ENCODE measurements at places on chromosomes 4 and X.

- DNase-seq: peak; percentile 0
Measured at GRCh38 chrX:77564823-77565222, 117.6 kb downstream of the FGF16 start.

GRCh38 chr4:162498168-162498567, 334.4 kb upstream of the FSTL5 start:
- DNase-seq: no peak

DNA sequence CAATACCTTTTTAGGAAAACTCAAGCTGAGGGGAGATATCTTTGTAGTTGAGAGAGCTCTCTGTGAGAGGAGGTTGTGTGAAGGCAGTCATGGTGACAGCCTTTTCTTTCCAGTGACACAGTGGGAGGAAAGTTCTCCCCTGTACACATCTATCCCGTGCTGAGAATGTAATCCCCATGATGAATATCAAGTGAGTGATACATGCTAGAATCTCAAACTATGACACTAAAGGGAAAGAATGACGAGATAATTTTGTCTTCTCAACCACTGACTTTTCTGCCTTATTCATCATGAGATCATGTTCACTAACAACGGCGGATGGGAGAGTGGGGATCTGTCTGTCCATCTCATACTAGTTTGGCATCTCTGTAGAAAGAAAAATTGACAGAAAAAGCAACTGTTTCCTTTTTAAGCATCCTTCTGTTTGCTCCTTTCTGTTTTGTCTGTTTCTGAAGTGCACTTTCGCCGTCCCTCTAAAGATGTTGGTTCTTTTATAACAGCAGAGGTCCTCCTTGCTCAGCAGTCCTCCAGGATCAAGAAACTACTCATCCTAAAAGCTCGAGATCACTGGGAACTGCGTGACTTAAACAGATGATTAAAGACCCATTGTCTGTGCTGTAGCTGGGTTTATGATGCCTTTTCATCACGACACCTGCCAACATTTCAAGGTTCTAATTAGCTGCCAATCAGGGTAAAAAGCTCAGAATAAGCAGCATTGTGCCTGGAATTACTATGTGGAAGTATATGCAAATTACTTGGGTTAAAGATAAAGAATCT, 137.6 kb downstream of the DCK start:
- peak; percentile 82 for DNase-seq

DNA sequence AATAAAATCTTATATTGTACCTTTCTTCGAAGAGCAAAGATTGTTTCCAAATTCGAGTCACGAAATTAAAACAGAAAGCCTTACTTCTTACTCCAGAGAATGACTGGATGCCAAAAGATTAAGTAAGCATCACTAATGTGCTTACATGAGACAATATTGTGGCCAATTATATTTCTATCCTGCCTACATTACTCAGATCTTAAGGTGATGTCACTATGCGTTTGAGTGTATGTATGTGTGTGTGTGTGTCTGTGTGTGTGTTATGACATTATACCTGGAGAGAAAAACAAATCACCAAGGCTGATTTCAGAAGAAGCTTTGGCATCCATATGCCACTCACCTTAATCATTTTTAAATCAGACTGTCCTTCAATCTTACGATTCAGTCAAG, 556.3 kb downstream of the PPARGC1A start:
- DNase-seq: no peak

DNA sequence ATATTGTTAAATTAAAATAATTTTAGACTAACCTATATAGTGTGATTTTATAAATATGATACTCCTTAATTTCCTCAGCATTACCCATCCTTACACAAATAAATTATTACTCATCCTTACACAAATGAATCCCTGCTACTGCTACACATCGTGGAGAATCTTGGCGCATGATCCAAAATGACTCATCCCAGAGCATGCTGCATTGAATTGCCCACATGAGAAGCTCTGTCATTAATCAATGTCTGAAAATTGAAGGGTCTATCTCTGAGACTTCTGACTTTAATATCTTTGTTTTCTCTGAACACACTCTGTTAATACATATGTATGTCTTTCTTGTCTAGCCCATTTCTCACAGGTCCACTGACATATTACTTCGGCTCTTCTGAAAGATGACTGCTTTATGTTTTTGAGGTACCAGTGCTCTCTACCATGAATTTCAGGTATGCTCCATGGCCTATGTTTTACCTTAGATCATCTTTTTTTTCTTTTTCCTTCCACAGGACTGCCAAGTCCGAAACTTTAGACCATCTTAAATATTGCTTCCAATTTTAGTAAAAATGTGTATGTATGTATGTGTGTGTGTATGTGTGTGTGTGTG, 15.7 kb upstream of the DUSP21 start:
- peak; percentile 87 for DNase-seq

- DNase-seq: no peak
Measured at GRCh38 chr4:33881176-33881575, 2363.1 kb downstream of the ARAP2 start.

DNA sequence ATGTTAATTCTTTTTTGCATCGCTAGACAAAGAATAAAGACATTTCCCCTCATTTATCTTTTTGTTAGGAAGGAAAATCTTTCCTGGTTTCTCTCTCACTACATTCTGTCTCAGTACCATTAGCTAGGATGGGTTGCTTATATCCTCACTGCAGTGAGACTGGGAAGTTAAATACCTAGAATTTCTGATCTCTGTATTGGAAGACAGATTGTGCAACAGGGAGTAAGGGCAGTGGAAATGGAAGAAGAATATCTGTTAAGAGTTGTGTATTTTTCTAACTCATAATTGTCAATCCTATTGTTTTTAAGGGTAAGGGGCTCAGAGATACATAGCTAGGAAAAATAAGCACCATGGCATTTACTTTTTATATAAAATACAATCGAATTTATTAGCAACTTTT, 19.6 kb downstream of the PTPN13 start:
- no peak for DNase-seq

DNA sequence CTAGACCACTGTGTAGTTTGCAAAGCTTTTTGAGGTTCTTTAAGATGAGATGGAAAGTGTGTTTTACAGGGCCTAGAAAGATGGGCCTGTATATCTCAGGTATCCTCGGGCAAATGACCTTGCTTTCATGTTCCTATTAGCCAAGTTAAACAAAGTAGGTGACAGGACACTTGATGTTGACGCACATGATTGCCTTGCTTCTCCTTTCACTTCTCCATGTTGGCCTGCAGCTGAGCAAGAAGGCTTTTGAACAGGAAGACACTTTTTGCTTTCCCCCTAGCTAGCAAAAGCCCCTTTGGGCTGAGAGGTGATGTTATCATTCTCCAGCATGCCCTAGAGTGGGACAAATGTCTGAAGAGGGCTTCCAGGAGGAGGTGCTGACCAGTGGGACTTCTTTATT, 202.1 kb downstream of the GPC3 start:
- no peak for DNase-seq

GRCh38 chrX:56853436-56853835, 124.4 kb downstream of the NBDY start:
- no peak for DNase-seq

GRCh38 chr4:76105652-76106051, 31.1 kb downstream of the ART3 start:
- DNase-seq: no peak

- DNase-seq: peak; percentile 55
Measured at GRCh38 chr4:40897557-40898203, 147.9 kb downstream of the NSUN7 start.

GRCh38 chr4:94349193-94349592, 6.6 kb upstream of the HPGDS start:
- peak; percentile 20 for DNase-seq

- no peak for DNase-seq
Measured at GRCh38 chr4:136935305-136935704, 597.0 kb downstream of the PCDH18 start.

GRCh38 chrX:45806410-45807121, 605.9 kb upstream of the DIPK2B start:
- peak; percentile 93 for DNase-seq

GRCh38 chr4:59583845-59584568, 1616.1 kb upstream of the ADGRL3 start:
- DNase-seq: no peak

GRCh38 chr4:105971036-105971435, 75.8 kb downstream of the NPNT start:
- no peak for DNase-seq

DNA sequence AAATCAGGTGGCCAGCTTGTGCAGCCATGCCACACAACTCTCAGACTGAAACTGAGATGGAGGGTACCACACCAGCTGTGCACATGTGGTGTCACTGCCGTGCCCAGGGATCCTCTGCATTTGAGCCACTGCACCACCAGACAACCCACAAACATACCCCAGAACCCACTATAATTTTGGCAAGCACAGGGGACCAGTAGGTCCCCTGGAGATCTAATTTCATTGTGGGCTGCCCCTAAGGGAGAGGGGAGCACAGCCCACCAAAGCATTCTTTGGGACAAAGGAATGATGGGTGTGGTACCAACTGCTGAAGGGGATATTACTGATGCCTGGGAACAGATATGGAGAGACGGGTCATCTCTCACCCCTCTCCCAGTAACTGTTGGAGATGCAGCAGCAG, 140.9 kb downstream of the EFHC2 start:
- no peak for DNase-seq

Measured in fibroblast of skin of right quadriceps (primary cell).